ENCODE measurements at places on chromosomes 6 and 20.

DNA sequence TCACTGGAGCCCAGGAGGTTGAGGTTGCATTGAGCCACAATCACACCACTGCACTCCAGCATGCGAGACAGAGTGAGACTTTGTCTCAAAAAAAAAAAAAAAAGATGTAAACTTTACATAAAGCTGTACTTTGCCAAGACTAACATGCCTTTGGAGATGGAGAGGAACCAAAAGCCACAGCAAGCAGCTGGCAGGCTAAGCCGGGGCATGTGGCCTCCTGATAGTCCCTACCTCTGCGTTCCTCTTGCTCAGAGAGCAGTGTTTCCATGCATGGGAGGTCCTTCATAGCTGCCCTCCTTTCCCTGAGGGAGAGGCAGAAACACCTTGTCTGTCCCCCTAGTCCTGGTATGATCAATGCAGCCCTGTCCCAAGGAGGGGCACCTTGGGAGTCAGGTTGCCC, 35.2 kb downstream of the SPATA2 start:
- no peak for DNase-seq

DNA sequence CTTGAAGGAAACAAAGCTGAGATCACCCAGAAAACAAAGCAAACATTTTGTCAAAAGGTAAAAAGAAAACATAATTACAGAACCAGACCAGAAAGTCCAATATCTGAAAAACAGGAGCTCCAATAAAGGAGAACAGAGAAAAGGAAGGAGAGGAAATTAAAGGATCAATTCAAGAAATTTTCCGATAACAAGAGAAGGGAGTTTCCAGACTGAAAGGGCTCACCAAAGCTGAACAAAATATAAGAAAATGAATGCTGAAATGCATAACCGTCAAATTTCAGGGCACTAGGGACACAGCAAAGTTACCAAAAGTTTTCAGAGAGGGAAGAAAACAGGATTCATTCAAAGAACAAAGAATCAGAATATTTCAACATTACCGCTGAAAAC, 23.9 kb downstream of the ILRUN start:
- no peak for DNase-seq

- DNase-seq: no peak
Observed at GRCh38 chr6:110083875-110084585, 95.4 kb downstream of the WASF1 start.

DNA sequence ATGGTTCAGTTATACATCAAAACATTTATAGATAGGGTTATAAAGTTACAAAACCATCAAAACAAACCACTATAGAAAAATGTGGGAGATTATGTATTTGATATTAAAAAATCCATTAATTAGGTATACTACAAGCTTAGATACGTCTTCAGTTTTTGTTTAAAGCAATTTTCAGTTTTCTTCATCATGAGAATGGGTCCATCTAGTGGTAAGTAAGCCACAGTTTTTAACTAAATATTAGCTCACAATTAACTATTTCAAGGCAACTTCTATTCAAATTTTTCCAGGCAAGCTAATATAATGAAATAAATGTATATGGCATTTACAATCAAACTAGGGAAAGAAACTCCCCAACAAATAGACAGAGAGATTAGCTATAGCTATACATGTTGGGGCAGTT, 44.4 kb downstream of the RNGTT start:
- DNase-seq: no peak

DNA sequence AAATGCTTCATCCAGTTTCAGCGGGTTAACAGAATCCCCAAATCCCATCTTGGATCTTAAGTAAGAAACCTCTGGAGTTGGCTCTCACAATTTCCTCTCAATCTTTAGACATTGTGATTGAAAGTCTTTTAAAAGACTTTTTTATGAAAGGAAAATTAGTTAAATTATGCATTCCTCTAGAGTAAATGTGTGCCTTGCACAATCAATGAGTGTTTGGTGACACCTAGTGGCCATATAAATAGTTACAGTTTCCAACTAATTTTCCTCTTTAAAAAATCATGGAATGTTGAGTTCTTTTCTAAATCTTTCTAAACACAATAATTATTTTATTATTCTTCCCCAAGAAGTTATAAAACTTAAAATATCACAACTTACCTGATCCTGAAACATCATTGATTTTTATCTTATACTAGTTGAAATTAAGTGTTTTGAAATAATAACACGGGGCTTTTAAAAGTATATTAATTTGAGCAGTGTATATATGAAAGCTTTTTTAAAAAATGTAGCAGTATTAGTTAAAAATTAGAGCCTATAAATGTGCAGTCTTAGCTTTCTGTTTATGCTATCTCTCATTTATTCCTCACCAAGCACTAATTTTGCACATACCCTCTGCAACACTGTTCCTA, 66.4 kb downstream of the PKHD1 start:
- DNase-seq: peak; percentile 64
